Mesendoderm (in vitro differentiated cells): ENCODE measurements at places on chromosomes 6 and 20.

- no peak for DNase-seq
These were observed 28.0 kb upstream of the ADGRF5 start for GRCh38 chr6:46949632-46950280.

- no peak for DNase-seq
These were observed 47.2 kb downstream of the PLAGL2 start for GRCh38 chr20:32160341-32160740.

GRCh38 chr6:110183292-110183885 lies 3.2 kb downstream of the CDC40 start:
- DNase-seq: no peak

GRCh38 chr20:824916-825315 lies 8.6 kb upstream of the FAM110A start:
- DNase-seq: no peak

DNA sequence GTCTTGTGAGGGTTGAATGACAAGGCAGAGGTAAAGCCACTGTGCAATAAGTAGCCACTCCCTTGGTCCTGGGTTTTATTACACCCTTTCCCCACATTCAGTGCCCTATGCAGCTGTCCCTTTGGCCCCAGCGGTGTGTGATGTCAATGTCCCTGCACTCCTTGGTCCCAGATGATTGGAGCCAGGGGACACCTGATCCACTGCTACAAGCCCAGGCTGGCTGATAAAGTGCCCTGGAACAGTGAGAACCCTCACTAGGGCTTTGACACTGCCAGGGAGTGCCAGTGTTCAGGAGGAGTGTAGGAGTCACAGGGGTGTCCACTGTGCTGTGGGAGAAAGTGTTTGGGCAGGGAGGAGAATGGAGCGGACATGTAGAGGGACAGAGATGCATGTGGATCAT lies 30.4 kb downstream of the GABRR1 start:
- DNase-seq: no peak

- DNase-seq: peak; percentile 75
These were observed 972 bp upstream of the PHF3 start for GRCh38 chr6:63634630-63635029.

DNA sequence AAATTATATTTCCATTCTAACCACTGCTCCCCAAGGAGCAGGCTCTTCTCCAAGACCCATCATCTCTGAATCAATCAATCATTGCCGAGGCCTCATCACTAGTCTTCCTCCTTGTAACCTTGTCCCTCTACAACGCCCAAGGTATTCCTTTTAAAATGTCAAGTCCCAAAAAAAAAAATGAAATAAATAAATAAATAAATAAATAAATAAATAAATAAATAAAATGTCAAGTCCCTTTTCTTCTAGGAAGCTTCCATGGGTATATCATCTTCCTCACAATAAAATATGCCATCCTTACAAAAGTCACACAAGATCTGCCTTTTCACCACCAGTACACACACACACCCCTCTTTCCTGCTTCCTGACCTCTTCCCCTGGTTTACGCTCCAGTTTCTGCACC lies 57.6 kb downstream of the JAG1 start:
- no peak for DNase-seq

DNA sequence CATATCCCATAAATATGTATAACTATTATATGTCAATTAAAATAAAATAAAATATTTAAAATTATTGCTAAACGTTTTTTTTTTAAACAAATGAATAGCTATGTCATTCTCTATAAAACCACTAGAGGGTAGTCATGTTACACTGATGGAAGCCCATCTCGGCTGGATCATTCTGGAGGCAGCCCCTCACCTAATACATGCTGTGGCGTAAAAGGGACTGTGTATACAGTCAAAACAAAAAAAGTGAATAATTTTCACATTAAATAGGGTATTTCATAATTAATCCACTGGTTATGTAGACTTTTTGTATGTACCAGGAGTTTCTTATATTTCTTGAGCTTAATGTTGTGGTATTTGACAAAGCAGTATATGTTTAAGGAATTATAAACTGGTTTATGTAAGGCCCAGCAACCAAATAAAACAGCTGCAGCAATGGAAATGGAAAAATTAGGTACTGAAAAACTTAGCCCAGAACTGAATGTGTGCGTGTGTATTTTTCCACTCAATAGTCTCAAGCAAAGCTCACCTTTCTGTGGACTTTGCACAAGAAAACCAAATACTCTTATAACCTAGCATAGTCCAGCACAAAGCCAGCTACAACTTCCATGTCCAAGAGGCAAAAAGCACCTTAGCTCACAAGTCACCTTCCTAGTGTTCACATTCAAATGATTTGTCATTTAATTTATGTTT lies 81.7 kb downstream of the COL9A1 start:
- peak; percentile 44 for DNase-seq

DNA sequence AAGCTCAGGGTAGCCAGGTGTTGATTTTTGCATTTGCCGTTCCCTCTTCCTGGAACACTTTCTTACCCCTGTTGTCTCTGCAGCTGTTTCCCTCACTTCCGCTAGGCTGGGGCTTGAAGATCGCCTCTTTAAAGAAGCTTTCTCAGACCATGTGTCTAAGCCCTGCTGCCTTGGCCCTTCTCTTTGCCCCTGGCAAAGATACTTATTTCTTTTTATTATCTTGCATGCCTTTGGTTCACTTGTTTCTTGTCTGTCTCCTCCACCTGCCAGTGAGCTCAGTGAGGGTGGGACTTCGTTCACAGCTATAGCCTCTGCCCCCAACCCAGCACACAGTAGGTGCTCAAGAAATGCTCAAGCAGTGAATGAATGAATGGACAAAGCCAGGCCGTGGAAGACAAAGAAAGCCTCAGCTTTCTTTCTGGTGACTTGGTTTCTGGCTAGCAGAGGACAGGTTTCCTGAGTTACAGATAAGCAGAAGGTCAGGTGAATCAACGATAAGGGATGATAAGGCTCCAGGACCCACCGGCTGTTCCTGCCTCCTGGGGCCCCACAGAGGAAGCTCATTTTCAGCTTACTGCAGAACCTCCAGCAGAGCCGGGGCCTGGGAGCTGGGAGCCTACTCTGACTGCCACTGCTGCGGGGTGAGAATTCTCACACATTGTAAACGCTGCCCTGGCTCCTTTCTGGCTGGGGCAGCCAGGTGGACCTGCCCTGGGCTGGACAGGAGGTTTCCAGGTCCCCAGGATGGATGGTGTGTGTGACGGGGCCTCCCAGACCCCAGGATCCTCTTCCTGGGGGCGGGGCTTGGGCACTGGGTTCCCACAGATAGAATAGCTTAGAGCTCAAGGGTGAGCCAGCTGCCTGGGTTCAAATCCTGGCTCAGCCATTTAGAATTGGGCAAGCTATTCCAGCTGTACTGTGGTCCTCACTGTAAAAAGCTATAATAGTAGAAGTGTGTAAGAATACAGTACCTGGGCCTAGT lies 29.8 kb downstream of the SNAI1 start:
- peak; percentile 96 for DNase-seq

GRCh38 chr20:37446286-37447032 lies 74.6 kb upstream of the NNAT start:
- DNase-seq: peak; percentile 18

GRCh38 chr6:137737836-137738596 lies 129.0 kb upstream of the TNFAIP3 start:
- no peak for DNase-seq

GRCh38 chr6:10230531-10230930 lies 184.3 kb downstream of the TFAP2A start:
- DNase-seq: no peak

DNA sequence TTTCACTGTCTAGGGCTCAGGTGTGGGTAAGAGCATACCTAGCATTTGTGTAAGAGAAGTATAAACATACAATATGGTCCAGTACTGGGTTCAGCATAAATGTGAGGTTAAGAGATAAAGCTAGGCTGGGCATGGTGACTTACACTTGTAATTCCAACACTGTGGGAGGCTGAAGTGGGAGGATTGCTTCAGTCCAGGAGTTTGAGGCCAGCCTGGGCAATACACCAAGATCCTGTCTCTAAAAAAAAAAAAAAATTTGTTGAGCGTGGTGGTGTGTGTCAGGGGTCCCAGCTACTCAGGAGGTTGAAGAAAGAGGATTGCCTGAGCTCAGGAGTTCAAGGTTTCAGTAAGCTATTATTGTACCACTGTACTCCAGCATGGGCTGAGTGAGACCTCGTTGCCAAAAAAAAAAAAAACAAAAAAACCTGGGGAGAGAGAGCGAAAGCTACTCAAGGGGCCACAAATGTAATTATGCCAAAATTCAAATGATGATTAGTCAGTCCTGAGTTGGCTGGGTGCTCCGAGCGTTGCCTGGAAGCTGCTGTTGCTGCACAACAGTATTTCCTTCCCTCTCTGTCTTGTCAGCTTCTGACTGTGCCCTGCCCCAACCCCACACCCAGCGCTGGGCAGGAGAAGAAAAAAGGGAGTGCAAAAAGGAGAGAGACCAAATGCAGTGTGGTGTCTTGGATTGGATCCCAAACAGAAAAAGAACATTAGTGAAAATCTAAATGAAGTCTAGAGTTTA lies 24.0 kb downstream of the CMTR1 start:
- no peak for DNase-seq

DNA sequence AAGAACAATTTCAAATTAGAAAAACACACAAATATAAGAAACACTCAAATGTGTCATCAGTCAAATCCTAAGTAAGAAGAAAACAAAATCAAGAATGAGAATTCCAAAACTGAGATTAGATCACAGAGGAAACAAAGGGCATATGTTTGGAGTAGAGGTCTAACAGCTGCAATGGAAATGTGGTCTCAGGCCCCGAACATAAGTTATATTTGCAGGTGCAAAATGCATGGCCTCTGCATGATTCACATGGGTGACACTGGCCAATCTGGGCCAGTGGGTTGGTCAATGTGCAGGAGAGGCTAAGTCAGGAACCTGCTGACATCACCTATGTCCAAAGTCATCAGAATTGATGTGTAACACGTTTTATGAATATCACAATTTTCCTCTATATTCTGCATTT lies 108.5 kb upstream of the MAP7 start:
- DNase-seq: no peak

DNA sequence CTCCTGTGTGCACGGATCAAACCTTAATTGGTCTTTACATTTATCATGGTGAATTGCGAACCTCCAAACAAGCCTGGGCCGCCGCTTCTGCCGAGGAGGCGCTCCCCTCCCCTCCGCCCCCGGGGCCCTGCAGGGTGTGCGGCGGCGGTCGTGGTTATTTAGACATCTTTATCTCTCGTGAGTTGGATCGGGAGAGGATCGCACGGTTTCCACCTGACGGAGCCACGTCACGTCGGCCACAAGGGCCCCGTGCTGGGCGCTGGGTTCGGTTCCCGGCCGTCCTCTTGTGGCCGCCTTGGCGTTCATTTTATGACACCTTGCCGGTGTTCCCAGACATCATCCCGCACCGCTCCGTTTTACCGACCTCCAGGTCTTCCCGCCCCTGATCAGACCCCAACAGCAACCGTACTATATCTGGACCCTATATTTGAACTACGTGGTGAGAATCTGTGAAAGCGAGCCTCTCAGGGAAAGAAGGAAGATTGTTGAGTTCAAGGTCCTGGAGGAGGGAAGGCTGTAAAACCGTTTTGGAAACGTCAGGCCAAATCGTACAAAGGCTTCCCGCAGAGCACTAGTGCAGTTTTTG lies 1.3 kb upstream of the CNR1 start:
- peak; percentile 17 for DNase-seq

DNA sequence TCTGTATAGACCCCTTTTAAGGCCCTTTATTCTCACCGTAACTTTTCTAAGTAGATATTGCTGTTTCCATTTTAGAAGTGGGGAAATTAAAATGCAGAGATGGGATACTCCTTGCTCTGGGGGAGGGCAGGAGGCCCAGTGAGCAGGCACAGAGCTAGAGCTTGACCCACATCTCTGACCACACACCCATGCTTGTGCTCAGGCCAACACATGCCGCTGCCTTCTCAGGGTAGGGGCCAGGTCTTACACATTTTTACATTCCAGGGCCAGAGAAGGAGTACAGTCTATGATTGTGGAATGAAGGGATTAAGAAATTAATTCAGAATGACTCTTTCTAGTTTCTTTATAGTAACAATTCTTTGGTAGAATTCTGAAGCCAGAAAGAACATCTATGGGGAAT lies 104.8 kb downstream of the SOBP start:
- no peak for DNase-seq

GRCh38 chr20:40168981-40169620 lies 519.9 kb downstream of the MAFB start:
- no peak for DNase-seq

DNA sequence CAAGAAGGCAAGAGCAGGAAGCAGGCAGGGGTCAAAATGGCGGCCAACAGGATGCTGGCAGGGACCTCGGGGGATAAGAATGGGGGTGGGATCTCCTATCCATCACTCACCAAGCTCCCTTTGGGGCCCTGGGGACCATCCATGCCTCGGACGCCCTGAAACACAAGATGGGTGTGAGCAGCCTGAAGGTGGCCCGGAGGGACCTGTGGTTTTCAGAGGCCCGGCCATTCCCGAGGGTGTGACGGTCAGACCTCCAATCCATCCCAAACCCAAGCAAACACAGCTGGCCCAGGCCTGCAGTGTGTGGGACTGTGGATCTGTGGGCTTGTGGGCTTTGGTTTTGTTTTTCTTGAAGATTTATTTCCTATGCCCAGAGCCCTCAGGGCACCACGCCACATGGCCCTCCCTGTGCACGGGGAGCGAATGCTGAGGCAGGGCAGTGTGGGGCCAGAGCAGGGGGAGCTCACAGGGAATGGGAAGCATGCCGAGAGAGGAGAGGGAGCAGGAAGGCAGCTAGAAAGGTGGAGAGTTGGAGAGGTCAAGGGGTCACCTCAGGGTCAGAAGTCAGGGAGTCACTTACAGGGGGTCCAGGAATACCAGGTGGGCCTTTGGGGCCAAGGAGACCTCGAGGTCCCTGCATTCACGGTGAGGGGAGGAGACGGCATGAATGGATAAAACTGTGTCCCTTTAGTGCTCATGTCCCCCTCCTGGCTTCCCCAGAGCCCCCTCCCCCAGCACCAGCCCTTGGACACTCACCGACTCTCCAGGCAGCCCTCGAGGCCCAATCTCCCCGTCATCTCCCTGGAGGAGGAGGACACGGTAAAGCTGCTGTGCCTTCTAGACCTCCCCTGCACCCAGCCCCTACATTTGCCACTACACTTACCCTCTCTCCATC lies 14.5 kb downstream of the COL11A2 start:
- DNase-seq: no peak

- DNase-seq: no peak
These were observed 162.9 kb downstream of the C6orf118 start for GRCh38 chr6:165146456-165146855.

DNA sequence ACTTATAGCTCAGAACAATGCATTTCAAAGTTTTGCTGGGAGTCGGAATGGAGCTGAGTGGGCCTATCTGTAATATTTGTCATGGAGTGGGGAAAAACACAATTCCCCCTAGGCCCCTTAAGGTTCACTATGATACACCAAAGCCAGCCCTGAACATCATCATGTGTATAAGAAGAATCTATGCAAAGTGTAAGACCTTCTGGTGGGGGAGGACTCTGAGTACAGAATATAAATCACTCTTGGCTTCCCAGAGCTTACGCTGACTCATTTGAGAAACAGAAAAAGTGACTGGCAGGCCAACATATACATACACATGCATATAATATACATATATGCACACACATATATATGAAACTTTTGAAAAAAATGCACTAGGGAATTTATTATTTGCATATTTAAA lies 54.1 kb upstream of the UBR2 start:
- no peak for DNase-seq
